ENCODE measurements at places on chromosomes 7 and 10. TPM values are rescaled to one million over a fixed set of nuclear protein-coding genes. Genes with fewer than 3 reads are reported as not detected.

GRCh38 chr7:85840554-85840953, 653.7 kb upstream of the SEMA3D start:
- DNase-seq: no peak

DNA sequence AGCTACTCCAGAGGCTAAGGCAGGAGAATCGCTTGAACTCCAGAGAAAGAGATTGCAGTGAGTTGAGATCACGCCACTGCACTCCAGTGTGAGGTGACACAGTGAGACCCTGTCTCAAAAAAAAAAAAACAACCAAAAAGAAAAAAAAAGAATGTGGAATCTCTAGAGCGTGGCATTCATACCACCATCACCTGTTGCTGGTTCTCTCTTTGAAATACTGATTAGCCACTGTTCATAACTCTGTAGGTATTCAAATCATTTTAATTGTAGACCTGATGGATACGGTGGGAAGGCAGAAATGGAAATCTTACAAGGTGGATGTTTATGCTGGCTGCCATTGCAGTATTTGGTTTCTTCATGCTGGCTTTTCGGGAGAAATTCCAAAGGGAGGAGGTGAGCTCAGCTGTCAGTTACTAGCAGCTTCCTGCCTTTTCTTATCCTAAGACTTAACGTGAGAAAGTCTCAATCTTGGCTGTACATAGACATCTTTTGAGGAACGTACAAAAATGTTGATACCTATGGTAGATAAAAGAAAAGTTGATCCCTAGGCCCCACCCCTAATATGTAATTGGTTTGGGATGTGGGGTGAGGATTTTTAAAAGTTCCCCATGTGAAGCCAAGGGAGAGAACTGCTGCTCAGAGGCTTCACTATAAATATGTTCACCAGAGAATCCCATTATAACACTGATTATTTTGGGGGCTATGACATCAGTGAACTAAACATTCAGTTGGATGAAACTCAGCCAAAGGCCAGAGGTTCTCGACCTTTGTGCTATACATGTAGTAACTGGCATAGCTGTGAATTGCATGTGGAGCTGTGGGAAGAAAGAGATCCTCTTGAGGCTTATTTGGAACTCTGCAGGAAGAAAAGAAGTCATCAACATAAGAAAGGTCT, 26.9 kb upstream of the MKLN1 start:
- no peak for DNase-seq

DNA sequence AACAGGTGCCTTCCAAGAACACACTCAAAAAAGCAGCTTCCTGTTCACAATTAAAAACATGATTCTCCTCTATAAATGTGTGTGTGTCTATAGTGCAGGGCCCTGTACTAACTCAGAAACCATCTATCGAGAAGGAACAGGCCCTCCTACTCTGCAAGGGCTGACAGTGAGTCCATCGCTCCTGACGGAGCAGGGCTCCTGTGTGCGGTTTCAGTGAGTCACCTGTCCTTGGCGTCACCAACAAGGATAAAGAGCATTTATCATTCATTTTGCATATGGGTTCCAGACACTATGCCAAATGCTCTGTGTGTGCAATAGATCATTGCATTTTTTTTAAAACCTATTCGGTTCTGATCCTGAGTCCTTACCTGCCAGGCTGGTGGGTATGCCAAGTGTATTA, 63.7 kb downstream of the TACC2 start:
- no peak for DNase-seq

DNA sequence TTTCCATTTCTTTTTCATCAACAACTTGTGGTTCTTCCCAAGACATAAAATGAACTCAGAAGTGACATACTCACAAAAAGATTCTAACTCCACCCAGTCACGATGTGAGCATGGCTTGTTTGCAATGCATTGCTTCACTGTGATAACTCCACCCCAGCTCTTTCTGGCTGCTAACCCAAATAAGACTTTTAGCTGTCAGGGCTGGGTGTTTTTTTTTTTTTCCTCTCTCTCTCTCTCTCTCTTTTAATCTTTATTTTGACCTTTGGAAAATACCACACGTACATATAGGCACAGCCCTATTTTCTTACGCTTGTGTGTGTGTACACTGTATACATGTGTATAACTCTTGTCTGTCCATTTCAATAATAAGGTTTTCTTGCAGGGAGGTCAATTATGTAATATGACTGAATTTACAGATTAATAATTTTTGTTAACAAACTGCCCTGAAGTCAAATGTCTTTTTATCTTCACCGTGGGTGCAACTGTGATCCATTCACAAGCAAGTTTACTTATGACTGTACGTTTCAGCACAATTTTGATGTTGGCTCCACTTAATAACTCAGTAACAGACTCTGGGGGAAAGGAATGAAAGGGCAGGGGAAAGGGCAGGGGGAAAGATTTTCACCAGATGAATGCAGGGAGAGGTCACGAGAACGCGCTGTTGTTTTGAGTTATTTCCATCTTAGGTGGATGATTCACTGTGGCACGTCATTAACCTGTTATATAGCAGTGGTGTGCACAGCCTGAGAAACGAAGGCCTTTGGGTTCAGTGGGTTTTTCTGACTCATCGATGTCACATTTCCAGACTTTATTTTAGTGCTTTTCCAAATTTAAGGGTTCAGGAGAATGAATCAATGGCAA, 49.1 kb downstream of the APBB1IP start:
- DNase-seq: no peak

GRCh38 chr7:140205600-140205999, 28.8 kb upstream of the KDM7A start:
- no peak for DNase-seq

Gene CRYGN
- not detected for total RNA-seq

Gene ACTL6B
- total RNA-seq: not detected

Gene KCNIP2
- 14.9 TPM for total RNA-seq
